GF-D8 (cell line): ENCODE measurements at places on chromosomes 4 and X.

GRCh38 chrX:153394612-153395011 is 6.5 kb downstream of the PNMA6E start:
- no peak for DNase-seq

DNA sequence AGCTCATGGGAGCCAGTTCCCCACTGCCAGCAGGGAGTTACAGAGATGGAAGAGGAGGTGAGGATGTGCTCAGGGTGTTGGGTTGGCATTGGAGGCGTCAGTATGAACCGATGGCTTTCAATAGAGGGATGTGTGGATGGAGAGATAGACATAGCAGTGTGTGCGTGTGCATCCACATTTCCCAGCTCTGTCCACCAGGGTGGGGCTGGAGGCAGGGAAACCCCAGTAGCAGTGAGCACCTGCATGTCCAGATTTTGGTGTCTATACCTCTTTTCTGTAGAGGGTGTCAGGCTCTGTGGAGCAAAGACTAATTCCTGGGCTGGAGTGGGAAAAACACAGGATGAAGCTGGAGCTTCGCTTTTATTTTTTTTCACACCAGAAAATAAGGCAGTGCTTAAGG is 37.2 kb upstream of the HGFAC start:
- no peak for DNase-seq

DNA sequence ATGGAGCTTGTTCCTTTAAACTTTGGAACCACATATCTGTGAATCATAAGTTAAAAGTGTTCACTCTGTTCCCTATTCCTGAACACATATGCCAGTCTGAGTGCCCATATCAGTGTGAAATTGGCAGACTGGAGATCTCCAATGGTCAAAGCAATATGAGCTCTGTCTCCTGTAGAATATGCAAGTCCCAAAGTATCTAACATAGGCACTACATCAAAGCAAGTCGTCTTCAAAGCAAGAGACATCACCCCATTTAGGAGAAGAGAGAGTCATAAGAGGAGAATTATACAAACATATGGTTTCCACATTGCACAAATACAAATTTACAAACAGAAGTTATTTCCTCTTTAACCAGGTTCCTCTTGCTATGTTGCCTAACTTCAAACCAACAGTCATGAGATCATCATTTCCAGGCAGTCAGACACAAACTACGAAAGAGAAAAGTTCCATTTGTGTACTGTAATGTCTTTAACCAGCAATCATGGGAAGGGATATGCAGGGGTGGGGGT is 9.9 kb upstream of the GK start:
- DNase-seq, result peak; percentile 57

DNA sequence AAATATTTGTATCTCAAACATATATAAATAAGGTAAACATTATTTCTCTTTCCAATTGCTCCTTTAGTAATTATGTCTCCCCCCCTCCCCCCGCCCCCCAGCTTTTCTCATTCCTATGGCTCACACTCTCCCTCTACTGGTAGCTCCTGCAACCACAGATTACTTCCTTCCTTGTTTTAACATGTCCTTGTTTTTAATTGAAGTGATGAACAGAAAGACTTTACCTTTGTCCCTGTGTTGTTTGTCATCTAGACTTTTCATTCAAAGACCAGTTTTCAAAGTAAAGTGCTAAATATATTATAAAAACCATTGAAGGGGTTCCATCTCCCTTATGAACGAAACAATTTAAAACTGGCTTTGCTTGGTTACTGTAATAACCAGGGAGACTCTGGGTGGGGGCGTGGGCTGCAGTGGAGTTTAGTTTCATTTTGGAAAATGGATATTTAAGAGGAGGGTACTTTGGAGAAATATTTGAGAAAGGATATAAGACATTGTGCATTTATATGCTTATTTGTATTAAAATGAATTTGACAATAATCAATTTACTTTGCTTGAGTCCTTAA is 352.9 kb downstream of the RAPGEF2 start:
- DNase-seq, result no peak

DNA sequence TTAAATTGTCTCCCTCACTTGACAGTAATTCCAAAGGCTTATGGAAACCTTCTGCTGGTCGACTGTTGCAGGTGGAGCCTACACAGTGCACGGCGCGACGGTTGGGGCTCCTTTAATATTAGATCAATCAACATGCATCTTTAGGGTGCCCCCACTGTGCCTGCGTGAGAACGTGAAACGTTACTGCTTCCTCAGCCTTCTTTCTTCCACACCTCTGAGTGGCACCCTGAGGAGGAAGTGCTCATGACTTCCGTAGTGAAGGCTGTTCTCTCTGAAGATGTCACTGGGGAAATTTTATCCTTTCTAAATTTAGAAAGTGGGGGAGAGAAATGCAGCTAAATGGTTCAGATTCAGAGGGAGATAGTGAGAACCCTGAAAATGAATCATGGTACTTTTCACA is 184.0 kb upstream of the ZFP42 start:
- no peak for DNase-seq

DNA sequence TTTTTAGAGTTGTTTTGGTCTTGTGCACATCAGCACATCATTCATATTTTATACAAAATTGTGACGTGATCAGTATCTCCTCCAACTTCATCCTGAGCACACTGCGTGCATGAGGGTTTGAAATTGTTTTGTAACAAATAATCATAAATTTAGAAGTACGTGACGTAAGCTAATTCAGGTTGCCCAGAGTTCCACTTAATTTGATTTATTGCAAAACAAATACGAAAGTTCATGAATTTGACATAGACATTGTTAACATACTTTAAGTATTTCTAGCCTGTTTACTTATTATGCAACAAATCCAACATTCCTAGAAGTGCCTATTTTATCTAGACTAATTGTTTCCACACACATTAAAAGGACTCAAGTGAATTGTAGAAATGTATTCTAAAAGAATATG is 48.3 kb downstream of the MAP7D3 start:
- no peak for DNase-seq

- DNase-seq, result no peak
Observed at GRCh38 chr4:176546975-176547374, 227.2 kb downstream of the SPCS3 start.

- DNase-seq, result no peak
Observed at GRCh38 chrX:24149351-24150050, at the start of gene ZFX. TSS of gene ZFX (plus strand) at chrX:24149729. CDS start at chrX:24172743, 23,014 bp downstream.

- peak; percentile 2 for DNase-seq
Observed at GRCh38 chrX:68180579-68180978, 252.7 kb downstream of the OPHN1 start.
